Hypothalamus (tissue), 51 donors: ENCODE measurements at places on chromosomes 13 and 19.

DNA sequence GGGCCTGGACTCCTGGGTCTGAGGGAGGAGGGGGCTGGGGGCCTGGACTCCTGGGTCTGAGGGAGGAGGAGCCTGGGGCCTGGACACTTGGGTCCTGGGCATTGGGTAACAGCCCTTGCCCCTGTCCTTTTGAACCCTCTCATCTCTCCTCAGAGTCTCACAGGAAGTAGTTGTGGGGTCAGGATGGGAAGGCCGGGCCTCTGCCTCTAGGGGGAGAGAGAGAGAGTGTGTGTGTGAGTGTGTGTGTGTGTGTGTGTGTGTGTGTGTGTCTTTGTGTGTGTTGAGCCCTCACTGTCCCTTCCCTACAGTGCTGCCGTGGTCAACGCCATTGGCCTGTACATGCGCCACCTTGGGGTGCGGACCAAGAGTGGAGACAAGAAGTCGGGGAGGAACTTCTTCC is 10.9 kb downstream of the ARHGEF1 start:
- no peak for DNase-seq

DNA sequence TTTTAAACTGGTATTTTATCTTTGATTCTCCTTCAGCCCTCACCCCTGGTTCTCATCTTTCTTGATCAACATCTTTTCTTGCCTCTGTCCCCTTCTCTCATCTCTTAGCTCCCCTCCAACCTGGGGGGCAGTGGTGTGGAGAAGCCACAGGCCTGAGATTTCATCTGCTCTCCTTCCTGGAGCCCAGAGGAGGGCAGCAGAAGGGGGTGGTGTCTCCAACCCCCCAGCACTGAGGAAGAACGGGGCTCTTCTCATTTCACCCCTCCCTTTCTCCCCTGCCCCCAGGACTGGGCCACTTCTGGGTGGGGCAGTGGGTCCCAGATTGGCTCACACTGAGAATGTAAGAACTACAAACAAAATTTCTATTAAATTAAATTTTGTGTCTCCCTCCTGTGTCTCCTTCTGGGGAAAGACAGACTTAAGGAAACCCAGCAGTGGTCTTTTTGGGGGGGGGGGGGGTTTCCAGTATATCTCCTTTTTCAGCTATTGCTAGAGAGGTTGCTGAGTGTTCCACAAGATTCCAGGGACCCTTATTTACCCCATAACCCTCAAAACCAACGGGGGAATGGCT is 1.5 kb upstream of the RAD23A start:
- no peak for DNase-seq

- DNase-seq = no peak
These were observed 36.8 kb downstream of the ZFR2 start for GRCh38 chr19:3832001-3832400.

DNA sequence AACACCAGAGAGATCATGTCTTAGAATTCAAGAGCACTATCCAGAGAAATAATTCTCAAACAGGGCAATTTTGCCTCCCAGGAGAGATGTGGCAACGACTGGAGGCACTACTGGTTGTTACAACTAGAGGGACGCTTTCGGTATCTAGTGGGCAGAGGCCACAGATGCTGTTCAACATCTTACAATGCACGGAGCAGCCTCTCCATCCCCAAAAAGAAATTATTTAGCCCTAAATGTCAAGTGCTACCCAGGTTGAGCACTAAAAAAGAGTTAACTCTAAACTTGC is 78.6 kb downstream of the ABCC4 start:
- DNase-seq = no peak

DNA sequence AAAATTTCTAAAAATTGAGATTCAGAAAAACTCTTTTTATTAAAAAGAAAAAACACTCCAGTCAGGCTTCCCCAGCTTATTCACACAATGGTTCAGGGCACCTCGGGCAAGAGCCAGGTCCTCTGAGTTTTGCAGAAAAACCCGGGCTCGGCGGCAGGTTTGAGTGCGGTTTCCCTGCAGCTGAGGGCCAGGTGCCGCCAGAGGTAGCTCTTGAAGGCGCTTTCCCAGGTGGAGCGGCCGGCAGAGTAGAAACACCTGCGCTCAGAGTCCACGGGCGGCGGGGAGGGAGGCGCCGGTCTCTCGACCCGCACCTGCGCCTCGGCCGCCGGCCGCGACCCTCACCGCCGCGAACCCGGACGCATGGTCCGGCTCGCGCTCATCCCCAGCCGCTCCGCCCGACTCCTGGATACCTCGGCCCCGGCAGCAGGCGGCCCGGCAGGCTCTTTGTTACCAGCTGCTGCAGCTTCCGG is 444 bp downstream of the PROSER1 start:
- no peak for DNase-seq

- DNase-seq = no peak
These were observed 523 bp downstream of the ELAVL1 start for GRCh38 chr19:8004723-8005513.

DNA sequence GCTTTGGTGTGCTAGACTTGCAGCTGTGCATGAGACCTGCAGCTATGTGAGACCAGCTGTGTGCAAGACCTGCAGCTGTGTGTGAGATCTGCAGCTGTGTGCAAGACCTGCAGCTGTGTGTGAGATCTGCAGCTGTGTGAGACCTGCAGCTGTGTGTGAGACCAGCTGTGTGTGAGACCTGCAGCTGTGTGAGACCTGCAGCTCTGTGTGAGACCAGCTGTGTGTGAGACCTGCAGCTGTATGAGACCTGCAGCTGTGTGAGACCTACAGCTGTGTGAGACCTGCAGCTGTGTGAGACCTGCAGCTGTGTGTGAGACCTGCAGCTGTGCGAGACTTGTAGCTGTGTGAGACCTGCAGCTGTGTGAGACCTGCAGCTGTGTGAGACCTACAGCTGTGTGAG is 6.7 kb upstream of the DCUN1D2 start:
- no peak for DNase-seq

- no peak for DNase-seq
These were observed 19.3 kb downstream of the COL4A2 start for GRCh38 chr13:110326263-110326904.

DNA sequence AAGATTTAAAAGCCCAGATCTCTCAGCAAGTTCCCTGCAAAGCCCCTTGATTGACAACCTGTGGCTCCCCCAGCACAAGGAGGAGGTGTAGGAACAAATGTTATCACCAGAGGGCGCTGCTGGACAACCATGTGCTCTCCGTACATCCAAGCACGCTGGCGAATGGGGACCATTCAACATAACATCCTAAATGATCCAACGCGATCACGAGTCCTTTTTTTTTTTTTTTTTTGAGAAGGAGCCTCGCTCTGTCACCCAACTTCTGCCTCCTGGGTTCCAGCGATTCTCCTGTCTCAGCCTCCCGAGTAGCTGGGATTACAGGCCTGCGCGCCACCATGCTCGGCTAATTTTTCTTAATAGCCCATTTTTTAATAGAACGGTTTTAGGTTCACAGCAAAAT is 52.0 kb downstream of the NWD1 start:
- no peak for DNase-seq

DNA sequence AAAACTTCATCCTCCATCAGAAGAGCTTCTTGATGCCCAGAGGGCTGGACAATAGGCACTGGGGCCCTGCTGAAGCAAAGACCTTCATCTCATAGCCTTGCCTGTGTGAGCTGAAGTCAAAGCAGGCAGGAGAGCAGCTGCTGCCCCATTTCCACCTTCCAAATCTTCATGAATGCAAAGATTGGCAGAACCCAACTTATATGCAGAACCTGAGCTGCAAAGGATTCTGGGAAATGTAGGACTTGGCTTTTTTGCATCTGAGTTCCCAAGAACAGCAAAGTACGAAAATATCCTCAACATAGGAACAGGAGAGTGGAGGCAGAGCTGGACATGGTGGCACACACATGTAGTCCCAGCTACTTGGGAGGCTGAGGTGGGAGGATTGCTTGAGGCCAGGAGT is 30.8 kb downstream of the CKM start:
- no peak for DNase-seq

- DNase-seq = no peak
These were observed 121.0 kb downstream of the COG6 start for GRCh38 chr13:39776439-39776838.

GRCh38 chr19:10887616-10888367 is 16.4 kb downstream of the CARM1 start:
- no peak for DNase-seq

DNA sequence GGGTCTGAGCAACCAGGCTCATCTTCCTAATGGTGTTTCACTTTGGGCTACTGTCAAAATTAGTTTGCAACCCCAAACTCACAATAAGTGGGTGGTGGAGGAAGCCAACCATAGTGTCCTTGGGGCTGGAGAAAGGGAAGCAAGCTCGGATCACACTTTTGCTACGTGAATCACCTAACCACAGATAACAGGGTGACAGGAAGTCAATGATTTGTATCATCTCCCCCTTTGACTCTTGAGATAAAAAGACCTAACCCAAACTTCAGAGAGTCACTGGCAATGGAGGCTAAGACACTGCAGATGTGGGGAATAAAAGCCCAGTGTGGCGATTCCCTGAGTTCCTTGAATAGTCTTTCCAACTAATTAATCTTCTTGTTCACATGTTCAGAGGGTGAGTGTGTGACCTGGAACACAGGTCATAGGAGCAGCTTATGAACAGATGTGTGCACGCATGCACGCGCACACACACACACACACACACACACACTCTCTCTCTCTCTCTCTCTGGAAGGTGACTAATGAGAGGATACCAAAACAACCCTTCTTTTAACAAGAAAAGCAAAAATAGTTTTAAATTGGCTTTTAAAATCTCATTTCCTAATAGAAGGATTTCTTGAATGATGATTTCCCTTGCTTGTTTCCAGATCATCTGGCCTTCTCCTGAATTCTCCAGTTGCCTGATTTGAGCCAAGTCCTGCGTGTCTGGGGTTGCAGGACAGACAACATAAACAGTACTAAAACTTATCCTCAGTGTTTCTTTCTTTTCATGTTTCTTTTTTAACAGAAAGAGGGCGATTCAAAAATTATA is 21.2 kb upstream of the DOCK9 start:
- DNase-seq = no peak

- no peak for DNase-seq
These were observed 6.1 kb upstream of the ADGRE5 start for GRCh38 chr19:14375055-14375581.
